Stimulated activated CD4-positive, alpha-beta T cell treated with anti-CD3 and anti-CD28 coated beads, Interleukin-1b, Interleukin-23, amount 100 ng/mL, for 1 hour (primary cell): ENCODE measurements at places on chromosomes 11 and 22.
A peak's percentile ranks its signal among the peaks of the same experiment; 100 is the strongest.

- peak; percentile 47 for DNase-seq
Observed at GRCh38 chr22:38114484-38115398, 4.3 kb upstream of the BAIAP2L2 start.

GRCh38 chr11:3902441-3902840 is 47.0 kb downstream of the STIM1 start:
- no peak for DNase-seq

- no peak for DNase-seq
Observed at GRCh38 chr11:3229673-3230630, 2.3 kb downstream of the MRGPRE start.

- no peak for DNase-seq
Observed at GRCh38 chr11:94747146-94747545, 21.0 kb upstream of the AMOTL1 start.

GRCh38 chr11:129937592-129938238 is 42.3 kb upstream of the NFRKB start:
- no peak for DNase-seq

DNA sequence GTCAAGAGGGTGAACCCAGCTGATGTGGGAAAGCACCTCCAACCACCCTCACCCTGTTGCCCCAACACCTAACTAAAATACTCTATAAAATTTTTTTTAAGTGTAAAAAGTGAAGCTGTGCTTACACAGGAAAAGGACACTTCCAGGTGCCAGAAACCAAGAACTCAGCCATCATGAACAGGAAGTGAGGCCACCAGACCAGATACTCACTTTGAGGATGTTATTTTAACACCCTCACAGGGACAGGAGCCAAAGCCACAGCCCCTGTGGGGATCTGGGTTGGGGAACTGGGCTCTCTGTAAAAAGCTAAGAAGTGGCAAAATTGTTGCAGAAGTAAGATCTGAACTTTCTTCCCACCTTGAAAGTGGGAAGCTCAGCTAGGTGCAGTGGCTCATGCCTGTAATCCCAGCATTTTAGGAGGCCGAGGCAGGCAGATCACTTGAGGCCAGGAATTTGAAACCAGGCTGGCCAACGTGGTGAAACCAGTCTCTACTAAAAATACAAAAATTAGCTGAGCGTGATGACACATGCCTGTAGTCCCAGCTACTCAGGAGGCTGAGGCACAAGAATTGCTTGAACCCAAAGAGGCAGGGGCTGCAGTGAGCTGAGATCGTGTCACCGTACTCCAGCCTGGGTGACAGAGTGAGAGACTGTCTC is 3.8 kb downstream of the RSPH14 start:
- no peak for DNase-seq

- DNase-seq, result no peak
Observed at GRCh38 chr22:29870574-29870973, 12.4 kb upstream of the MTMR3 start.

DNA sequence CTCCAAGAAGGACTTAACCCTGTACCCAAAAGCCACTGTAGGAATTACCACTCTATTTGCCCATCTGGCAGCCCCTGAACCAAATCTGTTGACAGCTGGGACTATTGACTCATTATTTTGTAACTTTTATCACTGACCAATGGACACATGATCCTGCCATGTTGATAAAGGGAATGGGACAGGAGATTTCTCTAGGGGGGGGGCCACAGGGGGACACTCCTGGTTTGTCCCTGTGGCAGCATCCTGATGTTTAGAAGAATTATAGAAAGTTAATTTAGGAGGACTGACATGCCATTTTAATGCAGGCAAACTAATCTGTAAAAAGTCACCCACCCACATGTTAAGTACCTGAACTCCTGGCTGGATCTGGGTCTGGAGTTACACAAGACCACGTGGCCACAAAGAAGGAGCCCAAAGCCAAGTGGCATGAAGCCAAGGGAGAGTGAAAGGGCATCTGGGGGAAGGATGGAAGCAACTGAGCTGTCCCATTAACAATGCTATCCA is 558.1 kb downstream of the ETS1 start:
- no peak for DNase-seq

DNA sequence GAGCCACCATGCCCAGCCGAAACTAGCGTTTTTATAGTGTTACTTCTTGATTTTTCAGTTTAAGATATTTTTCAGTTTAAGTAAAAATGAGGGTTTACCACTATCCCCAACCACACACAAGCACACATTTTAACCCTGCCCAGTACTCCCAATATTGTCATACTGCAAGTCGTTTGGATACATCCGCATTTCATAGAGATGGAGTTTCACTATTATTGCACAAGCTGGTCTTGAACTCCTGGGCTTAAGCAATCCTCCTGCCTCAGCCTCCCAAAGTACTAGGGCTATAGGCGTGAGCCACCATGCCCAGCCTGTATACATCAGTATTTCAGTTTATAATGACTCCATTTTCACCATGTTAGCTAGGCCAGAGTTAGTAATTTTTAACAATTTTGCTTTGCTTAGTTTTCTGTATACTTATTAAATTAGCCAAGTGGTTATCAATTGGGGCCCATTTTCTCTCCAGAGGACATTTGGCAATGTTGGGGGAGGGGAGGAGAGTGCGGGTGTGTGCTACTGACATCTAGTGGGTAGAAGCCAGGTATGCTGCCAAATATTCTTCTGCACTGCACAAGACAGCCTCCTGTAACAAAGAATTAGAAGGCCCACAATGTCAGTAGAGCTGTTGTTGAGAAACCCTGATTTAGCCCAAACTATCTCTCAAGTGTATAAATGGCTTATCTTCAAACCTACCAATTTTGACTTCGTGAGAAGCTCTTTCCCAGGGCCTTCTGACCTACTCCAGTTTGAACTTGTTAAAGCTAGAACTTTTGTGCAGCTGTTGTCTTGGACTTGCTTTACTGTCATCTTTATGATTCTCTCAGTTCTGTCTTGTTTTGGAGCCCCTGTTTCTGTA is 7.3 kb downstream of the USP47 start:
- DNase-seq, result peak; percentile 35

DNA sequence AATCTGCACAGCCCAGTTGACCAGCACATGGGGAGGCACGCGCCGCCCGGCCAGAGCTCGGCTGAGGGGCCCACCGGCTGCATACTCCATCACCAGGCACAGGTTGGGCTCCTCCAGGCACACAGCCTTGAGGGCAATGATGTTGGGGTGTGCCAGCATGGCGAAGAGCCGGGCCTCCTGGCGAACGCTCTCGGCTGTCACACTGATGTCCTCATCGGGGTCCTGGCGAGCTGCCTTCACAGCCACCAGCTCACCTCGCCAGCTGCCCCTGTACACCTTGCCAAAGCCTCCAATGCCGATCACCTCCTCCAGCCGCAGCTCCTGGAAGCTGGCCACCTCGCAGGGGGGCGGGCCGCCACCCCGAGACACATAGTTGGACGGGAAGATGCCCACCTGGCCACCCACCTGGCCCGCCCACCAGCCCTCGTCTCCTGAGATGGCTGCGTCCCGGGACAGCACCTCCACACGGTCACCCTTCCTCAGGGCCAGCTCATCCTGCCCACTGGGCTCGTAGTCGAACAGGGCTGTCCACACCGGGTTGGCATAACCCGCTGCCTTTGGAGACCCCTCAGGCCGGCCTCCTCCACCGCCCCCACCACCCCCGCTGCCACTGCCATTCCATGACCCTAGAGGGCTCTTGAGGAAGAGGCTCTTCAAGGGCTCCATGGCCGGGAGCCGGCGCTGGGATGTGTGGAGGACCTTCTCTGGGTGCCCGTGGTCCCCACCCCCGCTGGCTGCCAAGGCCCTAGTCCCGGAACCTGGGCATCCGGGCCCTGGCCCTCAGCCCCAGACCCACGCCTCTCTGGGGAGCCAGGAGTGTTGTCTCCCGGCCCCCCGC is 711 bp downstream of the MAP3K11 start:
- no peak for DNase-seq
